ENCODE measurements at places on chromosomes 3 and 15.

GRCh38 chr15:78873793-78874765, 1.4 kb downstream of the MORF4L1 start:
- peak; percentile 36 for DNase-seq

DNA sequence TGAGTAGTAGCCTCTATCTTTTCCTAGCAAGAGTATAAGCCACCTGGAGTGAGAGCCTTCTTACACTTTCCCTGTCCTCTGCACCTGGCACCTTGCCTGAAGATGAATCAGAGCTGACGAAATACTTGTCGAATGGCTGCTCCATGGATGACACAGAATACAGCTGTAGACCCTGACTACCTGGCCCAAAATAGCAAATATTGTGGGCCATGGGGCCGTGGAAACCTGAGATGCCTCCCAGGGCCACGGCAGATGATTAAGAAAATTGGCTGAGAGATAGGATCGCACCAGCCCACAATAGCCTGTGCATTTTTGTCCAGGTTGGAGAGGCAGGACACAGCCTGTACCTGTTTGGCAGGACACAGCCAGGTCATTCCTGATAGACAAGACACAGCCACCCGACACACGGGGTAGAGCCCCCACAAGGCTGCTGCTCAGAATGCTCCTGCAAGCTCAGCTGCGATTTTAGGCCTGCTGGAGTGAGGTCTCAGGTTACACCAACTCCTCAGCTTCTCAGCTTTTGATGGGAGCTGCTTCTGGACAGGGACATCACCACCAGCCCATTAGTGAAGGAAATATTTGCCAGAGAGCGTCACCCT, 22.9 kb upstream of the TPM1 start:
- peak; percentile 91 for DNase-seq

DNA sequence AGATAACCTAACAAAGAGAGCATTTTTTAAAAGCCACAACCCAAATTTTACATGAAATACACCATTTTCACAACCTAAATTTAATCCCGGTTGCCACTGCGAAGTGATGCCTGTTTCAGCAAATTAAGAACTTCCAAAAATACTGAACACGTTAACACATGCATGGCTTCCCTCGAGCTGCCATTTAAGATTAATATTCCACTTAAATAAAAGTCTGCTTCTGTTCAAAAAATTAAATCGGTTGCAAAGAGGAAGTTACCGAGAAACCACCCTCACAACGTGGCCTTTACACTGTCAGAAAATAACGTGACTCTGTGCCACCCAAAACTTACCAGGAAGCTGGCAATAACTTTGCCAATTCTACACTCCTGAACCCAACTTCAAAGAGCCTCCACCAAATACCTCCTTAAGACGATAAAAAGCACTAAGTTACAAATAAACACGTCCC, 1.2 kb downstream of the TBL1XR1 start:
- DNase-seq: no peak

DNA sequence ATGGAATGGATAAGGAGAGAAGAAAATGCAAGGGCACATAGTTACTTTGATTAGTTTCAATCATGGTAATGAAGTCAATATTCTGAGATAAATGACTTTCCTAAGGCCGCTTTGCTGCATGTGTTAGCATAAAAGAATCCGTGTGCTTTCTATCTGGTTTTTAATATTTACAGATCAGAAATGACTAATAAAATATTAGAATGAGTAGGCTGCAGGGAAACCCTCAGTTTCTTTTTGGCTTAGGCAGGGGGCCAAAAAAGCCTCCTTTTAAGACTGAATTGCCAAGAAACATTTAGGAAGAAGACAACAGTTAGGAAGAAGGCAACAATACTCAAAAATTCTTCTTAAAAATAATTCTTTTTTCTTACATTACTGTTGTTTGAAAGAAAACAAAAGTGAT, 11.6 kb downstream of the NEK11 start:
- peak; percentile 57 for DNase-seq

DNA sequence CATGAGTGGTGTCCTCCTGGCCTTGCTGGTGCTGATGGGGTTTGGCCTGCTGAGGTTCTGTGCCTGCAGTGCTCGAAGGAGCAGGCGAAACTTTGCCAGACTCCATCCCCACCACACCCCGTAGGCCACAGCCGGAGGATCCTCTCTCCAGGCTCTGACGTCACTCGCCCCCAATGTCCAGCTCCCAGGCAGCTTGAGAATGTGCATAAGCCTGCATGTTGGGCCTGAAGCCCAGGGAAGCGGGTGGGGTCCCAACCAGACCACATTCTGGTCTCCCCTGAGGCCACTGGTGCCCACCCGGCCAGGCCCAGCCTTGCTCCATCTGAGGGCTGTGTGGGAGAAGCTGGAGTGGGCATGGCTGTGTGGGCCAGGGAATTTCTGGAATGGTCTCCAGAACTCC, 109.8 kb downstream of the ASB7 start:
- DNase-seq: peak; percentile 82

- DNase-seq: peak; percentile 84
These were observed 118.0 kb downstream of the ABI3BP start for GRCh38 chr3:100875239-100875638.

DNA sequence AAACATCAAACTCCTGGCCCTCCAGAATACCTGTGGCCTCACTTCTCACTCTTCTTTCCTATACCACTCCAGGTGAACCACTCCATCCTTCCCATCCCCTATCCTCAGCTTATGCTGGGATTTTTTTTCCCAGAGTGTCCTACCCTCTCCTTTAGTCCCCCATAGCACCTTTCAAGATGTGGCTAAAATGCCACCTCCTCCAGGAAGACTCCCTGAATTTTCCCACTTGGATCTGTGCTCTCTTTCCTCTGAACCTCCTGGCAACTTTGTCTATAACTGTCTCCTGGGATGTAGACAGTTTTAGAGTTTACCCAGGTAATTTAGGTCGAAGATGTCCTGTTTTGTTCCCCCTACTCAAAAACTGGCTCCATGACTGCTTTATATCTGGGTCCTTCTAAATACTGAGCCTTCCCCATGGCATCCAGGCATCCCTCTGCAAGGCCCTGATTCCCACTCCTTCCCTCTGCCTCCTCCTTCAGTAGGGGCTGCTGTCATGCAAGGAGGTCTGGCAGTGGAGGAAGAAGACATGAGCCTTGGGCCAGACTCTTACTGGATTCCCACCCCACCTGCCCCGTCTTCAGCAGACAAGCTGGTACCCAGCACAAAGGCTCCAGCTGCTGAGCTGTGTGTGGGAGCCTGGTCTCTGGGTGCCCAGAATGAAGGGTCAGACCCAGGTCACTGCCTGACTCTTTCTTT, 161.5 kb downstream of the SMAD6 start:
- DNase-seq: no peak

DNA sequence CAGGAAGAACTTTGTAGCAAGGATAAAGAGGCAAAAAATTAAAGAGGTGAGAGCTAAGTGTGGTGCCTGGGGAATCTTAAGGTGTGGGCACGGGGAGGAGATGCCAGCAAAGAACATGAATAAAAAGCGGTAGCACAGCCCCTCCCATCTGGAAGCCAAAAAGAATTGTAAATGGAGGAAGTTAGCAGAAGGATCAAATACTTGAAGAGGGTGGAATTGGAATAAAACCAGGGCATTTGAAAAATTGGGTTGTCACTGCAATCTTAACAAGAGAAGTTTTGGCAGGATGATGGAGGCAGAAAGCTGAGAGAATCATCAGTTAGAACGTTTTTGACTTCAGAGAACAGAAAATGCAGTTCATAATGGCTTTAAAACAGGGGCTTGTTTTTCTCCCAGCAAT, 2.4 kb downstream of the CCR2 start:
- no peak for DNase-seq

DNA sequence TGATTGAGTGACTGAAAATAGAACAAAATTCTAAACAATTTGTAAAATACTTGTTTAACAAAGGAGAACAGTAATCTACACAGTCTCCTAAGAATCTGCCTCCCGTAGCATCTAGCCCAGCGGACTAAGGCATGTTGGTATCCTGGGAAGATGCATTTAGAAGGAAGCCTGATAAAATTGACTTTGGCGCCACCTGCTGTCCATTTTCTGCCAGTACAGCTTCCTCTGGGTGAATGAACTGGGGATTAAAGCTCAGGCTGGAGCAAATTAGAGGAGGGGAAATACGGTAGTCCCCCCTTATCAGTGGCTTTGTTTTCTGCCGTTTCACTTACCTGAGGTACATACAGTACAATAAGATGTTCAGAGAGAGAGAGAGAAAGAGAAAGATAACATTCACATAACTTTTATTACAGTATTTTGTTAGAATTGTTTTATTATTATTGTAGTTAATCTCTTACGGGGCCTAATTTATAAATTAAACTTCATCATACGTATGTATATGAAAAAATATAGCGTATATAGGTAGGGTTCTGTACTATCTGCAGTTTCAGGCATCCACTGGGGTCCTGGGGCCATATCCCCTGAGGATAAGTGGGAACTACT, 191.6 kb downstream of the GAP43 start:
- peak; percentile 76 for DNase-seq

DNA sequence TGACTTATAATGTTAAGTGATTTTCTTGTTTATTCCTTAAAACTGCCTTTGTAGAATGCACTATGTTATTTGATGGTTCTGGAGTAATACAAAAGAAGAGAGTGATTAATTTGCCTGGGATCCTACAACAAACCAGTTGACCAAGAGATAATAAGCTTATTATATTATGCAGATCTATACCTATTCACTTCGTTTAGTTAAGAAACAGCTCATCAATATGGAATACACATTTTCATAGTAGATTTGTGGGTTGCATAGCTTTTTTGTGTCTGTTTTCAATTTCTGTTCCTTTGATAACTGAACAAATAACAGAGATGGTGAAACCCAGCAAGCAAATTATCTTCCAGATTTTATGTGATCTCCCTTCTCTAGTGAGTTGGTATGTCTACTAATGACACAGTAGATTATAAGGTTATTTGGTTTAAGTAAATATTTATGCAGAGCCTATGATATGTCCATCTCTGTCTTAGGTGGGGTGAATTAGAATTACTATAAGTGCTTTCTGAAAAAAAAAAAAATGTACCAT, 443.3 kb upstream of the TPRG1 start:
- DNase-seq: no peak

- peak; percentile 75 for DNase-seq
These were observed at the start of gene TIMP4 for GRCh38 chr3:12158387-12159226. Gene TIMP4 (minus strand): TSS chr3:12158912. CDS start chr3:12158840, 72 bp downstream.

Measured in fibroblast of mammary gland (primary cell).